M059J (cell line): ENCODE measurements at places on chromosomes 12 and 14. TPM values are rescaled to one million over a fixed set of nuclear protein-coding genes. Genes with fewer than 3 reads are reported as not detected.

- DNase-seq: no peak
These were observed 51.0 kb downstream of the LMNTD1 start for GRCh38 chr12:25502118-25502517.

Gene YARS2
- total RNA-seq: 23.9 and 31.9 TPM in 2 replicates

GRCh38 chr12:115206801-115207200 is 522.8 kb upstream of the TBX3 start:
- DNase-seq: no peak

Gene CACNA2D4
- 0.15 and 0.91 TPM in 2 replicates for total RNA-seq

DNA sequence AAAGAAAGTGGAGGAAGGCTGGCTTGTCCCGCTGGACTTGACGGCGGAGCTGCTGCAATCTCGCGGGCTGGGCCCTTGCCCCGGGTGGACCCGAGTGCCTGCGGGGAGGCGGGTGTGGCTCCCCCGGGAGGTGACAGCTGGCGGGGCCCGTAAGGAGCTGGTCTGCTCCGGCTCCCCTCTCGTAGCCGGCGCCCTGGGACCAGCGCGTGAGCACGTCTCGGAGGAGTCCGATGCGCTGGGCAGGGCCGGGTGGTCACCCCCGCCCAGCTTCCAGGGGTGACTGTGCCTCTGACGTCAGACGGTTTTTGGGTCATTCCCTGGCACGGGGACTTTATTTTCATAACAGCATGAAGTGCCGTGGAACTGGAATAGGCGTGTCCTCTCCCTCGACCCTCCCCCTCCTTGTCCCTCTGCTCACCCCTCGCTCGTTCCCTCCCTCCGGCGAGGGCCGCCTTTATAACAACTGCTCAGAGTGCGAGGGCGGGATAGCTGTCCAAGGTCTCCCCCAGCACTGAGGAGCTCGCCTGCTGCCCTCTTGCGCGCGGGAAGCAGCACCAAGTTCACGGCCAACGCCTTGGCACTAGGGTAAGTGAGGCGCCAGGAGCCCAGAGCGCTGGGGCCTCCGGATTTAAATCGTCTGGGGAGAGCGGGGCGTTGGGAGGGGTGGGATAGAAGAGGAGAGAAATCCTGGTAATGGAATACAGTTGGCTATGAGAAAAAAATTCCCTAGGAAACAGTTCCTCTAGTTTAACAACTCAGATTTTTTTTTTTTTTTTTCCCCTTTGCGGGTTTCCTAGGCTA is at the start of gene GPRC5A:
Gene GPRC5A, plus strand, starts transcription at position 483 of the 801 bp plus-strand sequence. CDS start 16,688 bp downstream, outside the sequence.
- peak; percentile 98 for DNase-seq
